Fibroblast of skin of right biceps (primary cell): ENCODE measurements at places on chromosomes 2 and 18.

DNA sequence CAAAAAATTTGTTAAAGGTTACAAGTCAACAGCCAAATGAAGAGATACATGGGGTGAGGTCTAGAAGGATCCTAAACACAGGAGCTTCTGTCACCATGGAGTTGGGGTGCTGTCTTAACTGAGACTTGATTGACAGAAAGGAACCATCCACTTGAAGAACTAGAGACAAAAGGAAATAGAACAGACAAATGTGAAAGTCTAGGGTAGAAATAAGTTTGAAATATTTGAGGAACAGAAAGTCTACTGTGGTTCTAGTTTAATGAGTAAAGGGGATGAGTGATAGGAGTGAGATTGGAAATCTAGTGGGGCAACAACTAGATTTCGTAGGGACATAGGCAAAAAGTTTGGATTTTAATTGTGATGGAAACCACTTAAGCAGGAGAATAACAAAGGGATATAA lies 18.7 kb downstream of the RBBP8 start:
- no peak for DNase-seq

DNA sequence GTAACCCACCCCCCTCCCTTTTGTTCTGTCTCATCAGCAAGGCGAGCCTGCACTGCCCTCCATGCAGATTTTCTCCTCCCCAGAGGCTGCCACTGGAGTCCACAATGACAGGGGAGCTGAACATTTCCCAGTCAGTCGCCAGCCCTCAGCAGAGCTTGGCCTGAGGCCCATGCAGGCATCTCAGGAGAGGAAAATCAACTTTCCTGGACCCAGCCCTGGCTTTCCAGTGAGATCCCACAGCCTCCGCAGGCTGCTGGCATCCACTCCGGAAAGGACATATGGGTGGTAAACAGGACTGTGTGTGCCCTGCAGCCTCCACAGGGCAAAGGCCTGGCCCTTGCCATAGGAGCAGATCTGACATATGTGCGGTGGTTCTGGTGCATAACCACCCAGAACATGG lies 253.8 kb downstream of the TNS1 start:
- no peak for DNase-seq

DNA sequence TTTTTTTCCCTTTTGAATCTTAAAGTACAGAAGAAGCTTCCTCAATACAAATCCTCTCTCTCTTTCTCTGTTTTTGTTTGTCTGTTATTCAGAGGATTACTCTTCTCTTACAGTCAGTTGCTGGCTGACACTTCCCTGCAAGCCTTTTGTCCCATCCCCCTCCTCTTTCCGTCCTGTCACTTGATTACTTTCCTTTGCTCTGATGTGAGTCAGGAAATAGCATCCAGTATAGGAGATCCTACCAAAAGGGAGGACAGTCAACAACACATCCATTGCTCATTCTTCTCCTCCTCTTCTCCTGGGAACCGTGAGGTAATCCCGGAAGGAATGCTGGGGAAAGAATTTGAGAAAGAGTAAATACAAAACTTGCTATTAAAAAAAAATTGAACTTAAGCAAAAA lies 79.3 kb upstream of the SCN7A start:
- DNase-seq: peak; percentile 73

DNA sequence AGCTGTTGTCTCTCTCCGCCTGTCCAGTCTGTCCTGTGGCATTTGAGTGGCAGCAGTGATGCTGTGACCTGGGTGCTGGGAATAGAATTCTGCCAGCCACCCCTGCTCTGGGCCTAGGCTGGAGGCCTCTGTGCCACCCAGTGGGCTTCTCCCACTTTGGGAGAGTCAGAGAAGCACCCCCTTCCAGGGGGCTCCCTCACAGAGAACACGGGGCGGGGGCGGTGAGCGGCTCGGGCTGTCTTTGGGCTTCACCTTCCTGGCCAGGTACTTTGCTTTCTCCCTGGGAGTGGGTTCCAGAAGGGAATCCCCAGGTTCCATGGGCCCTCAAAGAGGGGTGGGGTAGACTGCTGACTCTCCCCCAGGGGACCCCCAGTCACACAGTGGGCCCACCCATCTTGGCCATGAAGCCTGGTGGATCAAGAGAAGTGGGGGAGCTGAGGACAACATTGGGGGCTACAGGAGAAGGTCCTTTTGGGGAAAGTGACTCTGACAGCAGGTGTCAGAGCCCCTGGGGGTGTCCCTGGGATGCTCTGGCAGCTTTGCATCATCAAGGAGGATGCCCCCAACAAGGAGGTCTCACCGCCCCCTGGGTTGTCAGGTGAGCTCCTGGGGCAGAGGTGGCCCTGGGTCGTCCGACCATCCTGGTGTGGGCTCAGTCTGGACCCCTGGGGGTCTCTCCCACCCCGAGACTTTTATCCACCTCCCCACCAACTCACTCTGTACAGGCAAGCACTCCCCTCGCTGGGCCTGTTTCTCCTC lies 18.8 kb upstream of the BOK start:
- DNase-seq: no peak

- no peak for DNase-seq
These were observed 21.4 kb downstream of the FAM98A start for GRCh38 chr2:33577668-33578067.
